ENCODE measurements at places on chromosomes 2 and 18.

DNA sequence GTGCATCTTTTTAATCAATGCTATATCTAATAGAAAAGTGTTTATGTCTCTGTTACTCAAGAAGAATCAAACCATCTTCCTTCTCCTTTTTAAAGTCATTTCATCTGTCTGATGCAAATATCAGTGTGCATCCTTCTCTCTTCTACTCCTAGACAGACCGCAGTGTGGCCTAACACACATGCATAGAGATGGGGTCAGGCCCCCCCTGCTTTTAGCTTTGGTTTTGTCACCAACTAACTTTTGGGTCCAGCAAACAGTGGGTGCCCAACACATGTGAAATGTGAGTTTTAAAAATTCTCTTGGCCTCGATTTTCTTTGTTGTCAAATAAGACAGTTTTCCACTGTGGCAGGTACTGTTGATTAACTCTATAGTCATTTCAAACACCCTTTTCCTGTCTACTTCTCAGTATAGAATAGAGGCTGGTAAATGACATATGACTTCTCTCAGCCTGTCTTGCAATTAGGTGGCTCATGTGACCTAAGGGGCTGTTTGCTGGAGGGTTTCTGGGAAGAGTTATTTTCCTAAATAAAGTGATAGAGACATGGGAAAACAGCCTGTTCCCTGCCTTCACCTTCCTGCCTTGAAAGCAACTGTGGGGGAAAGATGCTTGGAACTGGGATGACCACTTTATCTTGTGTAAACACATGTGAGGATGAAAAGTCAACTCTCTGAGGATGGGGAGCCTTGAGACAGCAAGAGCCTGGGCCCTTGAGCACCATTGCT, 65.7 kb upstream of the DARS1 start:
- H3K27ac ChIP-seq, result no peak overlapping the region
- no peaks in the 10 kb centered on the region for H3K36me3 ChIP-seq
- H3K4me1 ChIP-seq, result no peaks in the 10 kb centered on the region
- DNase-seq, result no peak

DNA sequence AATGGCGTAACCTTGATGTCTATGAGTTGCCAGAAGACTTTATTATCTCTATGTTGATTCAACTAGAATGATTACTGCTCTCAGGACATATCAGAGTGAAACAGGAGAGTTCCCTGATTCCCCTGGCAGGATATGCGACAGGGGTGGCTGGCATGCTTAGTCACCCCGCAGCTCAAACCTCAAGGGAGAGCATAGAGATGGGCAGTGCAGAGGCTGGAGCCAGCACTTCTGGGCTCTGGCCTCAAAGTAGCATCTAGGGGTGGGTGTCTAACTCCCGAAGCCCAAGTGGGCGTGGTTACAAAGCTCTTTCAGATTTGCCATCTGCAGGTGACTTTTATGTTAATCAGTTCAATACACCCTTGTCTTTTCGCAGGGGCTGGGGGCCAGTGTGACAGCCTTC, 391.6 kb downstream of the ADCYAP1 start:
- no peak for DNase-seq
- H3K27me3 ChIP-seq, result no peaks in the 10 kb centered on the region
- H3K4me1 ChIP-seq, result no peaks in the 10 kb centered on the region
- no peak overlapping the region for H3K4me3 ChIP-seq

DNA sequence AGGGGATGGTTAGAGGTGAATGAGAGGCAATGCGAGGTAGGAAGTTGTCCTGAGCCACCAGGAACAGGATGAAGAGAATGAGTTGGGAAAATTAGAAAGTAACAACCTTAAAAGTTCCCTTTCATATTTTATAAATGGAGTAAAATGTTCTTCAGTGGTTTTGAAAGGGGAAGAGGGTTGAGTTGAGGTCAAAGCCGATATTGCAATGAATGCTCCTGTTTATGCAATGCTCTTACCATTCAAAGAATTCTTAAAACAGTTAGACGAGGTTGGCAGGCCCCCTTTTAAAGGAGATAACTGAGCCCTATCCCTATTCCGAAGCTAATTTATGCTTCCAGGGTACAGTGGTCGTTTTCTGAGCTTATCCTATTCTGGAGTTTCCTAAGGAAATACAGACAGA, 2110.3 kb upstream of the CELF4 start:
- no peak overlapping the region for H3K4me3 ChIP-seq
- no peaks in the 10 kb centered on the region for H3K27me3 ChIP-seq
- no peaks in the 10 kb centered on the region for H3K4me1 ChIP-seq
- no peak for DNase-seq

- no peak for DNase-seq
- H3K4me1 ChIP-seq, result no peaks in the 10 kb centered on the region
- H3K27ac ChIP-seq, result no peak overlapping the region
- no peaks in the 10 kb centered on the region for H3K36me3 ChIP-seq
- no peaks in the 10 kb centered on the region for H3K27me3 ChIP-seq
- H3K4me3 ChIP-seq, result no peak overlapping the region
These were observed 426.5 kb downstream of the SLC4A3 start for GRCh38 chr2:220053919-220054318.

- no peak for DNase-seq
- no peak overlapping the region for H3K4me3 ChIP-seq
- H3K36me3 ChIP-seq, result no peaks in the 10 kb centered on the region
- H3K27me3 ChIP-seq, result no peaks in the 10 kb centered on the region
These were observed 3.5 kb downstream of the RND3 start for GRCh38 chr2:150484006-150484405.

DNA sequence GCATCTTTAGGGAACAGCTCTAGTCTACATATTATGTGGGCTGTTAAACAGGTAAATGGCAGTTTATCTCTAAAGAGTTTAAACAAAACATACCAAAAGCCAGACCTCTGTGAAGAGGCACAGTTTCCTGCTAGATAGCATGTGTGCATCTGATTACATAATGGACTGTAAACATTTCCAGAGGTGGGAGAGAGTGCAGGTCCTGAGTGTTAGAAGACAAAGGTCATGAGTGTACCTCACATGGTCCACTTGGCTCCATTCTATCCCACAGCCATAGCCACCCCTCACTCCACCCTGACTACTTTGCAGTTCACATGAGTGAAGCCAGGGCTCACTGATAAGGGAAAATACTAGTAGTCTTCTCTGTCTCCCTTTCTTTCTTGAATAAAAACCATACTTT, 233.4 kb downstream of the MTX2 start:
- DNase-seq, result no peak
- H3K4me1 ChIP-seq, result no peaks in the 10 kb centered on the region
- H3K27me3 ChIP-seq, result no peaks in the 10 kb centered on the region
- H3K36me3 ChIP-seq, result no peaks in the 10 kb centered on the region
- H3K4me3 ChIP-seq, result no peak overlapping the region

GRCh38 chr2:174688079-174688478, 76.2 kb downstream of the CHRNA1 start:
- no peaks in the 10 kb centered on the region for H3K27me3 ChIP-seq
- H3K4me3 ChIP-seq, result no peak overlapping the region
- H3K36me3 ChIP-seq, result no peaks in the 10 kb centered on the region
- H3K4me1 ChIP-seq, result peaks cover 5% of the 10 kb centered on the region
- no peak overlapping the region for H3K27ac ChIP-seq

- no peak for DNase-seq
- no peaks in the 10 kb centered on the region for H3K27me3 ChIP-seq
- no peak overlapping the region for H3K4me3 ChIP-seq
- no peaks in the 10 kb centered on the region for H3K4me1 ChIP-seq
- no peaks in the 10 kb centered on the region for H3K36me3 ChIP-seq
- no peak overlapping the region for H3K27ac ChIP-seq
These were observed 39.8 kb downstream of the PIAS2 start for GRCh38 chr18:46877329-46877987.

GRCh38 chr2:109288544-109289368, 159.8 kb downstream of the SH3RF3 start:
- no peak for DNase-seq
- H3K36me3 ChIP-seq, result no peaks in the 10 kb centered on the region
- H3K27me3 ChIP-seq, result no peaks in the 10 kb centered on the region
- peaks cover 30% of the 10 kb centered on the region for H3K4me1 ChIP-seq
- no peak overlapping the region for H3K4me3 ChIP-seq

- no peaks in the 10 kb centered on the region for H3K27me3 ChIP-seq
- no peak overlapping the region for H3K4me3 ChIP-seq
These were observed 65.7 kb upstream of the CHMP1B start for GRCh38 chr18:11785444-11786055.

DNA sequence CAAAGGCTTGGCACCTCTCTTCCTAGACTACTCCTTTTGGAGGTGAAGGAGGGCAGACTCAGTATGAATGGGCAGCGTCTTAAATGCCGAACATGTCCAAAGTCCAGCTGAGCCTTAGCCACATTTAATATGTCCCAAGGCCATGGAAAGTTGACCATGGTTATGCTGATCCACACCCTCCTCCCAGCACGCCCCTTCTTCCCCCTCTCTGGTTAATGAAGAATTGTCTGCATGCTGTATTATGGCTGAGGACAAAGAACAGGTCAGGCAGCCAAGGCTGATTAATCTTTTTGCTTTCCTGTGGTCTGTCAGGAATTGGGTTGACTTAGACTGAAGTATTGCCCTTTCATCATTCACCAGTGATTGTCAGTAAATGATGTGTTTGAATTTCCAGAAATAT, 5.8 kb upstream of the MYOM1 start:
- H3K4me1 ChIP-seq, result peaks cover 2% of the 10 kb centered on the region
- H3K27me3 ChIP-seq, result no peaks in the 10 kb centered on the region
- H3K27ac ChIP-seq, result no peak overlapping the region
- H3K36me3 ChIP-seq, result no peaks in the 10 kb centered on the region
- no peak for DNase-seq

DNA sequence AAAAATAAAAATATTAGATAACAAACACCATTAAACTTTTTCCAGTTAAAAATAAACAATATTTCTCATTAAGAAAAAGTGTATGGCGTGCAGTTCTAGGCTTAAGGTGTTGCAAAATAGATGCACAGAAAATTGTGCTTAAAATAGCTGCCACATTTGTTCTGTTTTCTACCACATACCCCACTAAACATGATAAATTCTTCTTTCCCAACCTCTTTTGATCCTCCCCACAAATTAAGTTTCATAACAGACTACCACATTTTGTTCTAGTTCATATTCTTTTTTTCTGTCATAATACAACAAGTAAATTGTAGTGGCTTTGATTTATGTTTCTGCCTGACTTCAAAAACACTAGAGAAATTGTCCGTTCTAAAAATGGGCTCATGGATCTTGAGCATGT, 64.5 kb downstream of the ARHGAP28 start:
- no peaks in the 10 kb centered on the region for H3K4me1 ChIP-seq
- no peak overlapping the region for H3K27ac ChIP-seq

GRCh38 chr2:40364151-40364874, 87.6 kb downstream of the SLC8A1 start:
- no peak overlapping the region for H3K27ac ChIP-seq
- H3K27me3 ChIP-seq, result no peaks in the 10 kb centered on the region
- no peak overlapping the region for H3K4me3 ChIP-seq
- DNase-seq, result no peak
- peaks cover 13% of the 10 kb centered on the region for H3K4me1 ChIP-seq
- no peaks in the 10 kb centered on the region for H3K36me3 ChIP-seq

- no peak for DNase-seq
- no peaks in the 10 kb centered on the region for H3K4me1 ChIP-seq
- no peak overlapping the region for H3K27ac ChIP-seq
- no peak overlapping the region for H3K4me3 ChIP-seq
These were observed 193.7 kb upstream of the ID2 start for GRCh38 chr2:8488001-8488738.

DNA sequence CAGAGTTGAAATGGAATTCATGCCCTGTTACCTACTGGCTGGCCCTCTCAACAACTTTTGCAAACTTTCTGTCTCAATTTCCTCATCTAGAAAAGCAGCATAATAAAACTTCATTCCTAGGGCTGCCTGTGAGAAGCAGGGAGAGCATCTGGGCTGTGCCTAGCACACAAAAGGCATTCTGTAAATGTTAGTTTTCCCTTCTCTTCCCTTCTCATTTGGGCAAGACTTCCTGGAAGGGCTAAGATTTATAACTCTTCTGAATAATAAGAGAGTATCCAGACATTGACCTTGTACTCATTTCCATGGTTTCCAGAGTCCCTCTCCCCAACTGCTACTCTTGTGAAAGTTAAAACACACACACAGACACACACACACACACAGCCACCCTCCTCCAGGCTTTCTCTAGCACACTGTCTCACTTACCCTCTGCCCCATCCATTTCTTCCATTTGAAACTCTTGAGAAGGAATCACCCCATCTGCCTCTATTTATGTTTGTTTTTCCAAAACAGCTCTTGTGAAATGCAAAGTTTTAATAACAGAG, 302.1 kb downstream of the SMAD2 start:
- H3K27ac ChIP-seq, result no peak overlapping the region
- no peak overlapping the region for H3K4me3 ChIP-seq
- no peaks in the 10 kb centered on the region for H3K4me1 ChIP-seq

- peaks cover 9% of the 10 kb centered on the region for H3K4me1 ChIP-seq
- H3K27me3 ChIP-seq, result no peaks in the 10 kb centered on the region
- no peak overlapping the region for H3K27ac ChIP-seq
These were observed 181.1 kb upstream of the SMAD2 start for GRCh38 chr18:48111587-48111986.

- H3K27ac ChIP-seq, result no peak overlapping the region
- H3K4me1 ChIP-seq, result peaks cover 7% of the 10 kb centered on the region
- no peak for DNase-seq
- H3K36me3 ChIP-seq, result no peaks in the 10 kb centered on the region
- no peaks in the 10 kb centered on the region for H3K27me3 ChIP-seq
These were observed 668.2 kb upstream of the PKDCC start for GRCh38 chr2:41379496-41380221.

DNA sequence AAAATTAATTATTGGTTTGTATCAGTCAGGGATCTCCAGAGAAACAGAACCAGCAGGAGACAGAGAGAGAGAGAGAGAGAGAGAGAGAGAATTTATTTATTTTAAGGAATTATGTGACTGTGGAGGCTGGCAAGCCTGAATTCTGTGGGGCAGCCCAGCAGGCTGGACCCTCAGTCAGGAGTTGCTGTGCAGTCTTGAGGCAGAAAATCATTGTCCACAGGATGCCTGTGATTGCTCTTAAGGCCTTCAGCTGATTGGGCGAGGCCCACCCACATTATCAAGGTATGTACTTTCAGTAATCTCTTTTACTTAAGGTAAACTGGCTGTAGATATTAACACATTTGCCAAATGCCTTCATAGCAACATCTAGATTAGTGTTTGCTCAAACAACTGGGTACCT, 155.3 kb downstream of the SEPTIN10 start:
- no peak overlapping the region for H3K27ac ChIP-seq
- no peaks in the 10 kb centered on the region for H3K4me1 ChIP-seq
- no peak overlapping the region for H3K4me3 ChIP-seq

- DNase-seq, result no peak
- no peaks in the 10 kb centered on the region for H3K36me3 ChIP-seq
- H3K4me1 ChIP-seq, result peaks cover 6% of the 10 kb centered on the region
- H3K27me3 ChIP-seq, result no peaks in the 10 kb centered on the region
- no peak overlapping the region for H3K27ac ChIP-seq
These were observed 34.0 kb downstream of the FHOD3 start for GRCh38 chr18:36331521-36331971.

- no peaks in the 10 kb centered on the region for H3K27me3 ChIP-seq
- no peaks in the 10 kb centered on the region for H3K4me1 ChIP-seq
- no peak overlapping the region for H3K4me3 ChIP-seq
- H3K27ac ChIP-seq, result no peak overlapping the region
- DNase-seq, result no peak
These were observed 243.0 kb upstream of the CHST9 start for GRCh38 chr18:27428120-27428519.
